ENCODE measurements at places on chromosomes 5 and 9.

DNA sequence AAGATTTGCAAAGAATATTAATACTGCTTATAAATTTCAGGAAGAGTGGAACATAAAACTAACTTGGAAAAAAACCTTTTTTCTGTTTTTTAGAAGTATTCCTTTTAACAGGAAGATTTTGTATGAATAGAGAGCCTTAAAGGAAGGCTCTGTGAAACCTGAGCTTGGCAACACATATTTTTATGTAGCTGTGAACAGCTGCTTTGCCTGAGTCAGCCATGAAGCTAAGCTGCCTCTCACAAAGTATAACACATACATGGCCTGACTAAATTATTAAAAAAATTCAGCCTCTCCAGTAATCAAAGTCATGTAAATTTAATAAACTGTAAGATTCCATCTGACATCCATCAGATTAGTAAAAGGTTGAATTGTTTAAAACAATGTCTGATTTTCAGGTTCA is 547.5 kb downstream of the ELAVL2 start:
- DNase-seq, result no peak

DNA sequence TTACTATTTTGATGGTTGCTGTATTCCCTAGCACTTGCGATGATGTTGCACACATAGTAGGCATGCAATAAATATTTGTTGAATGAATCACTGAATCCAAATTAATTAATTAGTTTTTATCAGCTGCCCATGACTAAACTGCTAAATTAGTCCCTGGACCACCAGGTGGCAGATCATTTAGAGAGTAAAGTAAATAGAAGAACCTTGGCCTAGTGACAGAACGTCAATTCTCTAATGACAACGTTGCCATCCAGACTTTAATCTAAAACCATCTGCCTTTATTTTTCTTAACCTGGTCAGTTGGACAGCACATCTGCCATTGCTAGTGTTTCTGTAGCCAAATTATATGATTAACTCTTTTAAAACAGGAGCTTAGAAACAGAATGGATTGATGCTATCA is 457.5 kb downstream of the KIF4B start:
- no peak for DNase-seq

DNA sequence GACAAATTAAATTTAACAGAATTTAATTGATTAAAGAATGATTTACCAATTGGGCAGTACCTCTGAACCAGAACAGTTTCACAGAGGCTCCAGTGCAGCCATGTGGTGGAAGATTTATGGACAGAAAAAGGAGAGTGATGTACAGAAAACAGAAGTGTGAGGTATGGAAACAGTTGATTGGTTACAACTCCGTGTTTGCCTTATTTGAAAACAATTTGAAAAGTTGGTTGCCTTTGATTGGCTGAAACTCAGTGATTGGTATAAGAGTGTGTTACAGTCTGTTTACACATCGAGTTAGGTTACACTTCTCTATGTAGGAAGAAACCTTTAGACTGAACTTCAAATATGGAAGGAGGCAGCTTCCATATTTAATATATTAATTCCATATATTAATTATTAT is 30.1 kb downstream of the KIAA1958 start:
- DNase-seq, result no peak

DNA sequence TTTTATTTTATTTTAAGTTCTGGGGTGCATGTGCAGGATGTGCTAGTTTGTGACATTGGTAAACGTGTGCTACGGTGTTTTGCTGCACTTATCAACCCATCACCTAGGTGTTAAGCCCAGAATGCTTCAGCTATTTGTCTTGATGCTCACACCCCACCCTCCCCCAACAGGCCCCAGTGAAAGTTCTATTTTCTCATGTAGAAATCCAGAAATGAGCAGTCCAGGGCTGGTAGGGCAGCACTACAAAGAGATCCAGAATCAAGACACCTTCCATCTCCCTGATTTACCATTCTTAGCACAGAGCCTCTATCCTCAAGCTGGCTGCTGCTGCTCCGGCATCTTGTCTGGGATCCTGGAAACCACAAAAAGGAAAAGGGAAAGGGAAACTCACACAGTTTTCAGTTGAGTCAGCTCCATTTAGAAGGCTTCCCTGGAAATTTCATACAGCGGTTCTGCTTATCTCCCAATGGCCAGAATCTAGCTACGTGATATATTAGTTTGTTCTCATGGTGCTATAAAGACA is 85.4 kb upstream of the SMARCA2 start:
- DNase-seq, result no peak

GRCh38 chr5:187617-188451 is 3.5 kb upstream of the LRRC14B start:
- DNase-seq, result no peak

DNA sequence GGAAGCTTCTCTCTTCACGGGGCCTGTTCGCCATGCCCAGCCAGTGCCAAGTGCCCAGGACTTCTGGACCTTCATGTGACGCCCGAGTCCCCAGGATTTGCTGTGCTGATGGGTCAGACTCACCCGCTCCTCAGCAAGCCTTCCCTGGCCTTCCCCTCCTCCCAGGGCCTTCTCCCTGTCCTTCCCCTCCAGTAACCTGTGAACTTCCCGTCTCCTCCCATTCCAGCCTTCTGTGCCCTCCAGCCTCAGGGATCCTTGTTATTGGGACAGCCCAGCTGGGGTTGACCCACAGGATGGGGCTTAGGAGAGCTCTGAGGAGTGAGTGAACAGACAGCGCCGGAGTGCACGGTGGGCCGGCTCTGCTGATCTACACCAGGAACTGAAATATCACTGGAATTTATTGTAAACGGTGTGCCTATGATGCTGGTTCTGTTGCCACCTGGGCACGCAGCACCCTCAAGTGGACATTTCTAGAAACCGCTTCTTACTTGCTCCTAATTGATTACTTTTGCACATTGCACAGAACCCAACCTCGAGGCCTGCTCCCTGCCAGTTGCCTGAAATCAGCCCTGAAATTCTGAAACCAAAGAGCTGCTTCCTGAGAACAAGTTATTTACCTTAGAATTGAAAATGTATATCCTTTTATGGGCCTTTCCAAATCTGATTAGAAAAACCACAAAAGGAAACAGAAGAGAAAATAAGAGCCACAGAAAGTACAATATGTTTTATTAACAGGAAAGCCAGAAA is 1.5 kb downstream of the SPAAR start:
- peak; percentile 59 for DNase-seq

DNA sequence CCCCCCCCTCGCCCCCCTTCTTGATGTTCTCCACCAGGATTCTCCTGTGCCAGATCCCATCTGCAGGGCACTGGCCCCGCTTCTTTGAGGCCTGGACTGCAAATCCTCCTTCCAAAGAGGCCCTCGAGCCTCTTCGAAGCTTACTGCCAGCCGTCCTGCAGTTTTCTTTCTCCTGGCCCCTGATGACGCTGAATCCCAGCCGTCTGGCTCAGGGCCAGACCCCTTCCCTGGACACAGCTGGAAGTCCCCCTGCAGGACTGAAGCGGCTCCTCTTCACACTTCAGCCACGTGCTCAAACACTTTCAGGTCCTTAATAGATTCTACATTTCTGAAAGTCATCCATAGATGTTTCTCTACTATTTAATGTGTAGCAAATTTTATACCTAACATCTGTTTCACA is 121.5 kb downstream of the EHMT1 start:
- DNase-seq, result no peak

- DNase-seq, result no peak
Observed at GRCh38 chr5:162384225-162384624, 316.7 kb downstream of the GABRG2 start.

GRCh38 chr9:114745108-114745848 is 60.6 kb downstream of the TNFSF15 start:
- DNase-seq, result no peak

- DNase-seq, result no peak
Observed at GRCh38 chr5:76046741-76047140, 36.4 kb upstream of the SV2C start.

- DNase-seq, result no peak
Observed at GRCh38 chr5:31421806-31422586, 109.9 kb downstream of the DROSHA start.

DNA sequence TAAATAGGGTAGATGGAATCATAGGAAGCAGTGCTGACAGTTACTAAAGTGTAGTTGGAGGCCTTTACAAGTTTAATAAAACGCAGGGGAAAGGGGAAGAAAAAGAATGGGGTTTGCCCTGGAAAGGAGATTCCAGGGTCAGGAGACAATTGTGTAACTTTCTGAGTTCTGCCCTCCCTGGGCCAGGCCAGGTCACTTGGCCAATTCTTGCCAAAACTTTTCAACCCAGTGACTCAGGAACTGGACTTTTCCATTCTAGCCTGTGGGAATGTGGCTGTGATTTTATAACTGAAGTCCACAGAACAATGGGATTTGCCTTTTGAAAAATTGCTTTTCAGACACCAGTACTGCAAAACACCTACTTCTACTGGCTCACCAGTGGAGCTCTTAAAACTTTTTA is 289.8 kb upstream of the ANKRD55 start:
- DNase-seq, result no peak

DNA sequence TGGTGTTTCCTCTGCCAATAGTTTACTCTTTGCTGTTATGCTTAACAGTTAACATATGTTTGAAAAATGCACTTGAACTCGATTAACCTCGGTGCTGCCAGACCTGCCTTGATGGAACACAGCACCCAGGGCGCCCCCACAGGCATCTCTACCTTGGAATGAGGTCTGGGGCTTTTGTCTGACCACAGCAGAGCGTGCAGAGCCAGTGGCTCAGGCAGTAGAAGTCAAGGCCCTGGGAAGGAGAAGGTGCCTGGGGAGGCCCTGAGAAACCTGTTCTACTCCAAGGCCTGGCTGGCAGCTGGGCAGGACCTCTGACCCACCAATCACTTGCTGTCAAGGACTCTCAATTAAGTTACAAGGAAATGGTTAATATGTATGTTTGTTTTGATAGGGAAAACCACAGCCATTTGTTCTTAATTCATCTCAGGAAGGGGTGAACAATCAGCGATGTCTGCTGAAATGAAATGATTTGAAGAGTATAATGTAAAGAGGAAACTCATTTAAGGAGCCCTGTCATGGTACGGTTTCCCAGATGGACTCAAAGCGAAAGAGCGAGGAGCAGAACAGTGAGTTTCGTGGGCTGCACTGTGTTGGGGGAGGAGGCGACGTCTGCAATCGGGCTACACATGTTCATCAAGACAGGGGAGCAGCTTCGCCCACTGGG is 21.9 kb downstream of the MACROH2A1 start:
- DNase-seq, result no peak

DNA sequence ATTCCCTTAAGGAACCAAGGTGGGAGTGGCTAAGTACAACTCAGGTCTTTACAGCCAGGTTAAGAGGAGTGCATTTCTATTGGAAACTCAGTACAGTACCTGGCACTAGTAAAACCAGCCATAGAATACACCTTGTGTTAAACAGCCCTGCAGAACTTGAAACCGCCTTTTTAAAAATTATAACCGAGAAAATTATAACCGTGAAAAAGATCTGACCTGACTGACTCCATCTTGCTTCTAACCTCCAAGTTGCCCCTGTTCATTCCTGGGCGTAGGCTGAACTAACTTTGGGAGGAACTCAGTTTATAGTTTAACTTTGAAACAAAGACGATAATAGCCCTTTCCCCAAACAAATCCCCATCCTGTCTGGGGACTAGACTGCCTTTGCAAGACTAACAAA is 132.3 kb downstream of the SUSD1 start:
- no peak for DNase-seq

DNA sequence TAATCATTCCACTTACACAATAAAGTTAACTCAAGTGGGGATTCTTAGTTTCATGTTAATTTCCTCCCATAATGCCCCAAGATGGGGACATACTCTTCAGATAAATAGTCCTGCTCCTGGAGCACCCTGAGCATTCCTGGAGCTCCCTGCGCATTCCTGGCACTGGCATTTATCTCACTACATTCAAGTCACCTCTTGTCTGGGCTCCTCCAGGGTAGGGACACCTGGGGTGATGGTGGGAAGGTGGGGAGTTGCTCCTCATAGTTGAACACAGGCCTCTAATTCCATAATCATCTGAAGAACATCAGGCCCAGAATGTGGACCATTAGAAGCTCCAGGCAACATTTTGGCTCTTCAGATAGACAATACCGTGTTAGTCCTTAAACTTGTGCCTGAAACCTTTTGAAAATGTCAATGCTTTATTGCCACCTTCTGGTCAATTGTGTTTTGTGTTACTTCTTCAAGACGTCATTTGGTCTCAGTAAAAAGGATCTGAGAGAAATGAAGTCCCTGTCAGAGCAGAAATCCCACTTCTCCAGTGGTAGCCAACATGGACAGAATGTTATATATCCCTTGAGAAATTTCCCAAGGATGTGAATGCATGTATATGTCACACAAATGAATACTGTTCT is 14.2 kb upstream of the AGGF1 start:
- DNase-seq, result peak; percentile 68

- no peak for DNase-seq
Observed at GRCh38 chr5:176737746-176738636, 72.4 kb upstream of the UNC5A start.

- no peak for DNase-seq
Observed at GRCh38 chr9:83934569-83935275, 13.5 kb upstream of the KIF27 start.

DNA sequence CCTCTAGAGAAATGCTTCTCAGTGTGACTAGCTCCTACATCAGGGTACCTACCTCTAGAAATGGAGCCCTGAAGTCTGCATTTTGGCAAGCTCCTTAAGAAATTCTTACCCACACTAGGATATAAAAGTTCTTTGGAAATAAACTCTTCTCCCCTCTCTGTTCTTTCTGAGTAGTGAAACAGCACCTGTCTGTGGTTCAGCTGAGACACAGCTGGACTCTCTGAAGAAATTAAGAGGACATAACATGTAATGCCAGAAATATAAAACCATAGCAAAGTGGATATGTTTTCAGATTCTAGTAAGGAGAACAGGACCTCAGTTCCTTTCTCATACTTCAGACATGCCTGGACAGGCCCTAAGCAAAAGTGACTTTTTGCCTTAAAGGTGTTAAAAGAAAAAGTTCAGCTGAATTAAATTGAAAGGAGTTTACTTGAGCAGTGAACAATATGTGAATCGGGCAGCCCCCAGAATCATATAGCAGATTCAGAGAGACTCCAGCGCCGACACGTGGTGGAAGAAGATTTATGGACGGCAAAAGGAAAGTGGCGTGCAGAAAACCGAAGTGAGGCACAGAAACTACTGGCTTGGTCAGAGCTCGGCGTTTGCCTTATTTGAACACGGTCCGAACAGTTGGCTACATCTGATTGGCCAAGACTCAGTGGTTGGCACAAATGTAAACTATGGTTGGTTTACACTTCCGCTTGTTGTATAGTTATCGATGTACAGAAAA is 64.5 kb downstream of the PRKACG start:
- DNase-seq, result no peak

DNA sequence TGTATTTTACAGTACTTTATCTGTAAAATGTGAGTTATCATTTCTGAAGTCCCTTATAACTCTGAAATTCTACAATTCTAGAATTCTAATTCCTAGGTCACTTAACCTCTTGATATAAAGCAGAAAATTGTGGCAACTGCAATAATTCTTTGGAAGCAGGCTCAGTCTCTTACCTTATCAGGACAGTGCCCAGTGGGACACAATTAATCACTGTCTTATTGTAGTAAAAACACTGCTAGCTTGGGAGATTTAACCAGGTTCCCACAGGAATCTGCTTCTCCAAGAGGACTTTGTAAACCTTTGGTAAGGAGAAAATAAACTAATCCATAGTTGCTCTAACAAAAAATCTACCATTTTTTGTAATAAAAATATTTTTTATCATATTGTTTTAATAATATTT is 18.3 kb upstream of the SPATA9 start:
- DNase-seq, result no peak

- DNase-seq, result no peak
Observed at GRCh38 chr9:134694714-134695113, 53.1 kb downstream of the COL5A1 start.

GRCh38 chr9:114238891-114239875 is 83.7 kb upstream of the ORM1 start:
- DNase-seq, result peak; percentile 59

- no peak for DNase-seq
Observed at GRCh38 chr9:77028478-77028877, 9.0 kb downstream of the FOXB2 start.

GRCh38 chr9:89390578-89391116 is 72.3 kb downstream of the SECISBP2 start:
- DNase-seq, result no peak
